ENCODE measurements at places on chromosomes 6 and 20.

- no peak for DNase-seq
Measured at GRCh38 chr6:30172681-30173080, 9.3 kb downstream of the TRIM15 start.

DNA sequence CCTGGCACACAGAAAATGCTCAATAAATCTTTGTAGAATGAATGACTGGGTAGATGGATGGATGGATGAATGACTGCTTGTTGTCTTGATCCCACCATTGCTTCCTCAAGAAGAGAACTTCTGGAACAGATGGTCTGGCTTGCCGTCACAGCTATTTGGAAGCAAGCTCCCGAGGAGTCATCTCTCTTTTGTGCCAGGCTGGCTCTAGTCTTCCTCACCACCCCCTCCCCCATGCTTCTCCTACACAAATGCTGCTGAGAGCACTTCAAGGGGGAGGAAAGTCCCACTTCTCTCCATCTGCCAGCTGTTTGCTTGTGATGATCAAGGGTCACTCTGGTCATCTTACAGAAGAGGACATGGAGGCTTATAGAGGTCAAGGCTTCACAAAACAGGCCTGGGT lies 11.6 kb upstream of the KCNG1 start:
- no peak for DNase-seq

DNA sequence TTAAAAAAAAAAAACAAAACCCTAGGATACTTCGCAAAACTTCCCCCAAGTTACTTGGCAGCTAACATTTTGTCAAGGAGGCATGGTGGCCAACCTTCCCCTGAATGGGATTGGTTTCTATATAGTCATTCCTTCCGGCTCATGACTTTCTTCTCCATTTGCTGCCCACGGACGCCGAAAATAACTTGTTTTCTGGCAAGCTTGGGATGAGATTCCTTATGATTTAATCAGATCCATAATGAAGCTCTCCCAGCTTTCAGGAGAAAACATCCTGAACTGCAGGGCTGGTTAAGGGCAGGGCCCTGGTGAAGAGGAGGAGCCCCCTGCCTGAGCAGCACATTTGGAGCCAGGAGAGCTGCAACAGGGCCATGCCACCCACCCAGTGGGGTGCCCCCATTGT lies 49.9 kb downstream of the PPP1R16B start:
- DNase-seq: no peak

DNA sequence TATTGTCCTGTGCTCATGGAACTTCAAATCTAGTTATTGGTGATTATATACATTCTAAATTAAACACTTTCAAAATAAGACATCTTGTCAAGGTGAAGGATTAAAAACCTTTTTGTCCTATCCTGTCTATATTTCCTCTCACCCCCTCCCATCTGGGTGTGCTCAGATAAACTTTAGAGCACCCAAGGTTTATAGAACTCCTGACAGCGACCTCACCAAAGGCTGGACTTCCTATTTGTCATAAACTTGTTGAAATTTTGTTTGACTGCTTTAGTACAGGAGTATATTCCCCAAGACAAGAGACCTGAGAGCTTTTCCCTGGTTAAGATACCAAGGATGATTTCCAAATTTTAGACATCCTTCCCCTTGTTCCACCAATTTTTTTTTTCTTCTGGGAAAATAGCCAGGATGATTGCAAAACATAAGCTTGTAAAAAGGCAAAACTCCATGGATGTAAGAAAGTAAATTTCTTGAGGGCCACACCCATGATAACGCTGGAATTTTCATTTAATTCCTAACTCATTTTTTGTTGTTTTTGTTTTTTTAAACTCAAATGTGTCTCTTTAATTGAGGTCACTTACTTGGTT lies 33.0 kb downstream of the CARMIL1 start:
- no peak for DNase-seq

DNA sequence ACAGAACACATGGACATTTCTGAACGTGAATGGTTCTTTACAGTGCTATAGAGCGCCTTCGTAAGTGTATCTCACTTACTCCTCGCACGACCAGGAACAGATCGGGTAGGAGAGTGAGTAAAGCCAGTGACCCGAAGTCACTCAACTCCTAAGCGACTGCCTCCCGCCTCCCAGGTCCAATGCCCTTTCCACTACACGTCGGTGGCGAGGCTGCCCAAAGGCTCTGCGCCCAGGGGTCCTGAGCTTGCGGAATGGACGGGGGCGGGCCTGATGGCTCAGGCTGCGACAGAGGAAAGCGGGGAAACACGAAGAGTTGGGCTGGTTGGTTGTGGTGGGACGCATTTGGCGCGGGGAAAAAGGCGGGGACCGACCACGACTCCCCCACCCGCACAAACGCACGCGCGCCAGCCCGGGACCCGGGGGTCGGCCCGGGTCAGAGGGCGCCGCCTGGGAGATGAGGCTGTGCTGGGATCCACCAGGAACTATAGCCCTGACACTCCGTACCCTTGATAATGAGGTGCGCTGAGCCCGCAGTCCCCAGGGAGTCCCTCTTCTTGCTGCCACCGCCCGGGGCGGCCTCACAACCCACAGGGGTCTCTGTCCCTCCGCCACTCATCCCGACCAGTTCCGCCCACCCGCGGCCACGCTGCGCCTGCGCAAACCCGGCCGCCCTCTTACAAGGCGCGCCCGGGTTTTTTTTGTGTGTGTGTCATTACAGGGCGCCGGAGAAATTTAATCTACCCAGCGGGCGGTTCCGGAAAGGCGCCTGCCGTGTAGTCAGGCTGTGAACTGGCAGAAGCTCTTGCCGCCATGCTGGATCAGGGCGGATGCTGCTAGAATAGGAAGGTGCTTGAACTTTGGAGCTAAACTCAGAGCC lies at the start of gene BLOC1S5:
BLOC1S5 (minus strand) TSS at position 629 of the 877 bp plus-strand sequence; CDS start at position 616, 13 bp downstream.
- peak; percentile 95 for DNase-seq

DNA sequence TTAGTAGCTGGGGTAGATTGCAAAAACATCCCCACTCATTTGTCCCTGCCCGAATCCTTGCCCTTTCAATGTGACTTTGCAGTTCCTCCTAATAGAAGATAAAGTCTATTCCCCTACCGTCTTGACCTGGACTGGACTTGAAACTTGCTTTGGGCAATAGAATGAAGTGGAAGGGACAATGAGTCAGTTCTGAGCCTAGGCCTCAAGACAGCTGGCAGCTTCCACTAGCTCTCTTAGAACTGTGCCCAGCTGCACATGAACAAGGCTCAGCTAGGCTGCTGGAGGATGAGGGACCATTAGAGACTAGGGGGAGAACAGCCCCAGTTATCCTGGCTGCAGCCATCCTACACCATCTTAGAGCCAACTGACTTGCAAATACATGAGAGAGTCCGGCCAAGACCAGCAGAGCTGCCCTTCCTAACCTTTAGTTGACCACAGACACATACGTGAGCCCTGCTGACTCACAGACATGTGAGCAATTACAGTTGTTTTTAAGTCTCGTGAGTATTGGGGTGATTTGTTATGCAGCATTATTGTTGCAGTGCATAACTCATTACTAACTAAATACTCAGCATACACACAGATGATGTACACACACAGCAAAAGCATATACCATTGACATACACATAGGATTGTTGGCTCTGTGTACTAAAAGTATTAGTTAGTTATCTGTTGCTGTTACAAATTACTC lies 105.5 kb downstream of the DHX35 start:
- no peak for DNase-seq

DNA sequence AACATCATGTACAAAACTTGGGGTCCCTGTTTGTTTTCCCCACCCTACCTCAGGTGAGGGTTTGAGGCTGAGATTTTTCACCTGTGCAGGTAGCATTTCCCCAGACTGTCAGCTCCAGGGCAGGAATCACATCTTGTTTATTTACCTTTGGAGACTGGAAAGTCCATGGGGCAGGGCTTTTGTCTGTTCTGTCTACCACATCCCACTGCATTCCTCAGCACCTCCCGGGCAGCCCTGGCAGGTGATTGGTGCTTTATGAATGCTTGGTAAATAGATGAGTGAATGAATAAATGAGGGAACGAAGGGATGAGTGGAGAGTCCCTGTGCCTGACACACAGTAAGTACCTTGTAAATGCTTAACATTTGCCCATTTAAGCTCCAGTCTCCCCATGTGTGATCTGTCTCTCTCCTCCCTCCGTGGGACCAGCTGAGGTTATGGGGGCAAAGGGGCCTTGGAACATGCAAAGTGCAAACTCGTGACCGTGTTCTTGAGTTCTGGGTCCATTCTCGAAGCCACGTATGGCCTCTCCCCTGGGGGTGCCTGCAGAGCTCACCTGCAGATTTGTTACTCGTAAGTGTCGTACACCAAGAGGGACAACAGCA lies 69.7 kb upstream of the PMEPA1 start:
- DNase-seq: no peak

GRCh38 chr6:11604836-11605506 lies 67.4 kb downstream of the TMEM170B start:
- no peak for DNase-seq

DNA sequence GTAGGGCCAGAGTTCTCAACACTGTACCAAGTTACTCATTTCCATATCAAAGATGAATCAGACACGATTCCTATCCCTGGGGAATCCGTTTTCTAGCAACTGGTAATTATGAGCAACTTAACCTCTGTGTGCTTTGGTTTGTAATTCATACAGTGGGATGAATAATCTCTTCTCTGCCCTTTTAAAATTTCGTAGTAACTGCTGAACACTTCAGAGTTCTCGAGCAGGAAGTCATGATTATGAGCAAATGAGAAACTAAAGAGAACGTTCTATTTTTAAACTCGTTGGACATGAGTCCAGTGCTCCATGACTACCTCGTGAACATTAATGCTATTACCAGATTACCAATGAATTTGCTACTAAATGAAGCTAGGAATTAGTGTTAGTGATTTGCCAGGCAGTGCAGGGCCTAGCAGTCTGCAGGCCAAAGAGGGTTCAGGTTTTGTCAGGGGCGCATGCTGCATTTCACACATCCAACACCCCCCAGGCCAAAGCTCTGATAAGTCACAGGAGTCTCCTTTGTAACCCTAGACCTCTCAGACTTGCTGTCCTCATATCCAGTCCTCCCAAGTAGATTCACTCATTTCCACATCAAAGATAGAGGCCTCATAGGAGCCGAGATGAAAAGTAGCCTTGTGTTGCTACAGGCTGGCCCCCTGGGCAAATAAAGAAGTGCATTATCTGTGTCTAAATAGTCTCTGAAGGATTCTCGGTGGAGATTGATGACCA lies 45.8 kb upstream of the VSTM2L start:
- no peak for DNase-seq

- no peak for DNase-seq
Measured at GRCh38 chr6:166658115-166658791, 31.2 kb upstream of the RPS6KA2 start.

DNA sequence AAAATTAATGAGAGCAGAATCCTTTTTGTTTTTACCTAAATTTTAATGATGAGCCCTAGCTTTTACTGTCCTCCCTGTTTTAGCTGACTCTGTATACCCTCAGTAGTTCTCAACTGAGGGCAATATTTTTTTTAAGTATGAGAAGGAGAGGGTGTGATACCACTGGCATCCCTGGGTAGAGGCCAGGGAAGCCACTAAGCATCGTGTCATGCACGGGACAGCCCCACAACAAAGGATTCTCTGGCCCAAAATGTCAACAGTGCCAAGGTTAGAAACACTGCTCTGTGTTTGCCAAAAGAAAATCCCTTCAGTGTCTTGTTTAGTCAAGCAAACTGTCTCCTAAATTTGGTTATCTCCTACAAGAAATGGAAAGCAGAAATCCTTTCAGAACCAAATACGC lies 210.4 kb downstream of the KCNQ5 start:
- no peak for DNase-seq

- no peak for DNase-seq
Measured at GRCh38 chr20:10313701-10314100, 95.1 kb downstream of the SNAP25 start.

DNA sequence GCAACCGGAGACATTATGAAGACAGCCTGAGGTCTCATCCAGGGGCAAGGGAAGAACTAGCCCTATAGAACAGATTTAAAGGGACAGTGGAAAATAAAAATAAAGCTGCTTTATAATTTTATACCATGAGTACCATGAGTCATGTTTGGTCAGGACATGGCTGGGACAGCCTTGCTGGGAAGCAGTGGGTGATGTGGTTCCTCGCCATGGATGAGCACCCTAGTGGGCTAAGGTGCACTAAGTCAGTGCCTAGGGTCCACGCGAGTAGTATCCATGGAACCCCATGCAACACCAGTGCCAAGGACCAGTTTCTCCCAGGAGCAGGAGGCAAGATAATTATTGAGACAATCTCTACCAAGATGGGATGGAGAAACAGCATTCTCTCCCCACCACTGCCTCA lies 33.4 kb upstream of the ELMO2 start:
- no peak for DNase-seq

DNA sequence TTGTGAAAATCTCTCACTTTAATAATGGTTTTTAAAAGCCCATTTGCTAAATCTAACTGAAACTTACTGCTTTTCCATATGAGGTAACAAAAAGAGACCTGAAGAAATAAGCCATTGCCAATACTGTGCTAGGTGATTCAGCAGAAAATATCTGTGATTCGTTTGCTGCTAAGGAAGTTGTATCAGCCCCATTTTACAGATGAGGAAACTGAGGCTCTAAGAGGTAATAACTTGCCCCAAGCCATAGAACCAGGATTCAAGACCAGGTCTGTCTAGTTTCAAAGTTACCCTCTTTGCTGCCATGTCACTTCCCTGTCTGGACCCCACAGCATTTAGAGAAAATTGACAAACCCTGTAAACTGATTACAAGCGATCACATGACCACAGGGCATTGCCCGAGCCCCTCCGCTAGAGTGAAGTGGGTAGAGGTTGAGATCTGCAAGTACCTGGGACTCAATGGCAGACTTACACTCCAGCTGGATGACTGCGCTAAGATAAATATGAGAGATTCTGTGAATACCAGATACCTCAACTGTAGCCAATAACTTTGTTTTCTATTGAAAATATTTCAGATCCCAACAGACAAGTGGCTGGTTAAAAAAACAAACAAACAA lies 69.3 kb downstream of the TNFRSF21 start:
- DNase-seq: no peak

GRCh38 chr20:50294164-50295088 lies 103.8 kb downstream of the CEBPB start:
- no peak for DNase-seq

DNA sequence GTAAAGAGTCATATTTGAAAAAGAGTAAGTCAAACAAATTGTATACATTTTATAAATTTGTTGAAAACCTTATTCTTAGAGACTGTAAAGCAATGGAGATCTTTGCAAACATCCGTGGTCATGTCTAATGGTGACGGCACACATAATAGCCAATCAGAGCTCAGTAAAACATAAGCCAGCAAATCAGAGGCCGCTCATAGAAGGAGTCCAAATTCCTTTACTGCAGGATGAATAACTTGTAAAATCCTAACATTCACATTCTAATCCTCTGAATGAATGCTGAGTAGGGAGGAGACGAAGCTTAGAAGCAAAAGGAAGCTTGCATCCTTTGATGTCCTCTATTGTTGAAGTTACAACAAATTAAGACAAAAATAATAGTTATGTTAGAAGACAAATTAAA lies 401.7 kb downstream of the PRKN start:
- no peak for DNase-seq

DNA sequence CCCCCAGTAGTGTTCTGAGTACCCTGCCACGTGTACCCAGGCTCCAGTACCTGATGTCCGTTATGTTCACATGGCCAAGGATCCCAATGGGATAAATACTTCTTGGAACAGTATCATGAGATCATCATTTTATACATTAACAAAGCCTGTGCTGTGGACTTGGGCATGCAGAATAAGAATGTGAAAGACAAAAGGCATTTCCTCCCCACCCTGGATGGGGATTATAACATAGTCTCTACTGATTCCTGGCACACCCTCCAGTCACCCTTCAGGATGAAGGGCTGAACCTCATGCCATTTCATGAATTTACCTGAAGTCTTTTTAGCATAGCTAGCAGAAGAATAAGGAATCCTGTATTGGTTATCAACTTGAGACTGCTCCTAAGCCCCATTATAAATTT lies 2.8 kb downstream of the TNFRSF21 start:
- no peak for DNase-seq

GRCh38 chr20:42485556-42485955 lies 704.1 kb downstream of the PTPRT start:
- DNase-seq: no peak

Data from activated T-helper 1 cell treated with anti-CD3 and anti-CD28 coated beads, Interleukin-12 subunit alpha, Interleukin-12 subunit beta, Interleukin-2, Interleukin-4 antibody, amounts not matched to agents 30 ng/mL and 10 ng/mL and 1 ng/mL, durations not matched to agents 14 hours and 24 hours and 36 hours (primary cell).